LHCN-M2 (cell line): ENCODE measurements at places on chromosomes 6 and 20. TPM values are rescaled to one million over a fixed set of nuclear protein-coding genes. Genes with fewer than 3 reads are reported as not detected.

Gene ENPP5
- total RNA-seq: 1.3 and 2.2 TPM in 2 replicates

Gene TP53TG5
- total RNA-seq: not detected in 2 replicates

Gene OPRL1
- 0.92 and 1.2 TPM in 2 replicates for total RNA-seq

Gene USP49
- total RNA-seq: 1.6 and 1.7 TPM in 2 replicates

Gene PNPLA1
- not detected in 2 replicates for total RNA-seq

Gene SASH1
- 23.1 and 29.8 TPM in 2 replicates for total RNA-seq

Gene PLCB4
- total RNA-seq: 5.7 and 6.4 TPM in 2 replicates

Gene PI3
- not detected in 2 replicates for total RNA-seq

Gene NRSN1
- total RNA-seq: not detected in 2 replicates

Gene RUNX2
- 23.5 and 27.7 TPM in 2 replicates for total RNA-seq

Gene SLC17A1
- not detected in 2 replicates for total RNA-seq

Gene TINAG
- 0.13 and 0.29 TPM in 2 replicates for total RNA-seq

Gene TGM3
- not detected in 2 replicates for total RNA-seq

Gene PDYN
- total RNA-seq: not detected in 2 replicates

Gene NOX3
- total RNA-seq: not detected in 2 replicates

Gene SHLD1
- total RNA-seq: 2.5 and 2.6 TPM in 2 replicates

Gene TRERF1
- 3.0 and 4.0 TPM in 2 replicates for total RNA-seq

Gene CCN6
- not detected in 2 replicates for total RNA-seq

Gene ALDH8A1
- 0.06 TPM in 1 of 2 replicates, not detected in the other for total RNA-seq

Gene SSTR4
- total RNA-seq: not detected in 2 replicates

Gene SNAI1
- not detected in 2 replicates for total RNA-seq

Gene YIPF3
- 161 and 168 TPM in 2 replicates for total RNA-seq

Gene HRH3
- total RNA-seq: not detected in 2 replicates

Gene TXLNB
- 1.2 and 2.1 TPM in 2 replicates for total RNA-seq

Gene SRMS
- total RNA-seq: not detected in 2 replicates

Gene ULBP3
- 10.7 and 11.0 TPM in 2 replicates for total RNA-seq

Gene FAM209B
- not detected in 2 replicates for total RNA-seq

Gene FAM120B
- 11.6 and 15.0 TPM in 2 replicates for total RNA-seq

Gene MYB
- 1.6 and 2.0 TPM in 2 replicates for total RNA-seq

Gene IL17F
- total RNA-seq: not detected in 2 replicates

Gene OPRM1
- not detected in 2 replicates for total RNA-seq

Gene SIGLEC1
- not detected in 2 replicates for total RNA-seq

Gene TCF21
- total RNA-seq: not detected in 2 replicates

Gene SYNDIG1
- total RNA-seq: 0.06 and 0.11 TPM in 2 replicates

Gene HSPA1L
- total RNA-seq: 0.71 and 1.5 TPM in 2 replicates

Gene CDH26
- total RNA-seq: 0.06 TPM in 1 of 2 replicates, not detected in the other
